Non-pigmented ciliary epithelial cell (primary cell): ENCODE measurements at places on chromosomes 2 and 18.

DNA sequence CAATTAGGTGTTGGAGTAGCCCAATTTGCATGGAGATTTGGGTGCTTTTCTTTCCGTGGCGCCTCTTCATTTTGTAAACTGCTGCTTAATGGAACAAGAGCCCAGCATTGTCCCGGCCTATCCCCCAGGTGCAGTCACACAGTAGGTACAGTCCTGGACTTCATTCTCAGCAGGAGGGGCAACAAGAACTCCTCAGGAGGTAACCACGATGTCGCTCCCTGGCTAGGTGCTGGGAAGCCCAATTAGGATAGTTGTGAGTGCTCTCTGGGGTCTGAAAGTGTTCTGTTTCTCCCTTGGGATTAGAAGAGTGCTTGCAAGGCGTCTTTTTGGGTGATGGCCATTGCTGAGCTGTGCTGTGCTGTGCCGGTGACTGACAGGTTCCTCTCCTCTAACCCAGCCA, 53.8 kb downstream of the CABLES1 start:
- no peak for DNase-seq

DNA sequence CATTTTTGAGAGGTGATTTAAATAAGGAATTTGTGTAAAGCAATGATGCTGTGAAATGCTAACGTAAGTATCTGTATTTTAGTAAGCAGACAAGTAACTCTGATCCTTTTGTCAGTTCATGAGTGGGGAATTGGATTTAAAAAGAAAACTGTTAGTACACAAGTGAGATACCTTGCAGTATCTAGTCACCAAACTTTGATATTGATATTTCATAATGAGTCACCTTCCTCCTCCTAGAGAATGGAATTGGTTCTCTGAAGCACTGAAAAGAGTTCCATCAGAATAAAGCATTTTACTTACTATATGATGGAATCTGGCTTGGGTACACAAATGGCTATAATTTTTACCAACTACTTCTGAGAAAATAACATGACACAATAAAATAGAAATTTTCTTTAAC, 232.2 kb downstream of the ZNF804A start:
- DNase-seq = no peak

- no peak for DNase-seq
These were observed 25.4 kb upstream of the FMNL2 start for GRCh38 chr2:152309352-152310214.

DNA sequence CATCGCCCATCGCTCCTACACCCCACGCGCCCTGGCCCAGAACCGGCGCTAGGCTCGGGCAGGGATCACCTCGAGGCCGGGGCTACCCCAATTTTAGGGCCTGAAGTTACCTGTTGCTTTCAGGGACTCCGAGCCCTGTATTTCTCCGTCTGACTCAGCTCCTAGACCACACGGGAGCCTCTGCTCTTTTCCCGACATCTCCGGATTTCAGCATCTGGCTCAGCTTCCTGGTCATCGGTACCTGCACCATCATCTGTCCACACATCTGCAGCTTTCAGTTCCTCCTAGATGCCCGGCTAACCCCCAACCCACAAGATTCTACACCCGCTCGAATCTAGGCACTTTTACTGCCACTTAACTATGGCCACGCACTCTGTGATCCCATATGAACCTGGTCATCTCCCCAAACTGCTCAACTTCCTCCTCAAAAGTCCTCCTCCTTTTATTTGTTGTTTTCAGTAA, 12.1 kb upstream of the HMSD start:
- no peak for DNase-seq

DNA sequence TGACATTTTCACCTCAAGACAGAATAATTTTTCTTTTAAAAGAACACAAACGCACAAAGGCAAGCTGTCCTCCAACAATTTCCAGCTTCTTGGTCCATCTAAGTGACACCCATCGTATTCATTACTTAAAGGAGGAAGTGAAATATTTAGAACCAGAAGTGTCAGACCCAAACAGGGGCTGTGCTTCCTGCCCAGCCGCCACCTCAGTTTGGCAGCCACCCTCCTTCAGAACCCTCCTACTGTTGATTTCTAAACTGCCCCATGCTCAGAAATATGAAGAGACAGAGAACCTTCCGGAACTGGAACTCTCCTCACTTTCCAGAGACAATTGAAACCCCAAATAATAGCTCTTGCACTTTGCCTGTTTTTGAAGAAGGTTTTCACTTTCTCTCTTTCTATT, 734.8 kb upstream of the SALL3 start:
- DNase-seq = no peak
